ENCODE measurements at places on chromosomes 7 and 10.

- no peak for DNase-seq
These were observed 139.3 kb downstream of the SLC25A13 start for GRCh38 chr7:96182424-96183158.

DNA sequence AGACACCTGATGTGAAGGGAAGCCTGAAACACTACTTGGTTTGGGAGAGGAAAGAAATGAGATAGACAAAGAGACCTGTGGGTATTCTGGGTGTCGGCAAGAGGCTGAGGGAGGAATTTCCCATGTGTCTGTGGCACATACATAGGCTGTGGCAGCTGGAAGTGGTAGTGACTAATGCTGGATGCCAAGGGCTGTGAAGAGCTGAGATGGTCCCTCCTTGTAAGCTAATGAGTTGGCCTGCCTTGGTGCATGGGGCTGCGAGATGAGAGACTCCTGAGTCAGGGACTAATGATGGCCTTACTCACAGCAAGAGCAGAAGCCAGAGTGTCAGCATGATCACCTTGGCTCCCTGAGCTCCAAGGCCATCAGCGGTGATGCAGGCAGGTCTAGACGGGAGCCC lies 119.0 kb upstream of the EEPD1 start:
- DNase-seq: no peak

DNA sequence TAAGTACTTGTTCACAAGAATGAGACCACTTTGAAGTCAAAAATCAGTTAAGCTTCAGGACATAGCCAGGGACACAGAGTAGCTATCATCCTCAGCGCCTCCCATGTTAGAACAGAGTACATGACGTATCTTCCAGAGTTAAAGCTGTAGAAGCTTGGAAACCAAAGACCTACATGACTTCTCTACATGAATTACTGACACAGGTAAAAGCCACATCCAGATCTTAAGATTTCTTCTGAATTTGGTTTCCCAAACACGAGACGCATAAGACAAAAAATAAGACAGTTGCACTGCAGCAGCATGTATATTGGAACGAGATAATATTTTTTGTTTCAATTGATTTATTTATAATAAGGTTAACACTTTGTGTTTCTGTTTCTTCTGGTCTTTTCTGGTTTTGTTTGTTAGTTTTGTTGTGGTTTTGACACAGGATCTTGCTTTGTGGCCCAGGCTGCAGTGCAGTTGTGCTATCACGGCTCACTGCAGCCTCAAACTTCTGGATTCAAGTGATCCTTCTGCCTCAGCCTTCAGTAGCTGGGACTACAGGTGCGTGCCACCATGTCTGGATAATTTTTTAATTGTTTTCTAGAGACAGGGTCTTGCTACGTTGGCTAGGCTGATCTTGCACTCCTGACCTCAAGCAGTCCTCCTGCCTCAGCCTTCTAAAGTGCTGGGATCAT lies 10.2 kb upstream of the EPC1 start:
- no peak for DNase-seq

GRCh38 chr10:5953676-5954075 lies 23.7 kb downstream of the IL15RA start:
- DNase-seq: no peak

- no peak for DNase-seq
These were observed 34.1 kb upstream of the FOXL3 start for GRCh38 chr7:255721-256361.

All from right atrium auricular region (tissue), 2 donors.